ENCODE measurements at places on chromosomes 13 and 19.

DNA sequence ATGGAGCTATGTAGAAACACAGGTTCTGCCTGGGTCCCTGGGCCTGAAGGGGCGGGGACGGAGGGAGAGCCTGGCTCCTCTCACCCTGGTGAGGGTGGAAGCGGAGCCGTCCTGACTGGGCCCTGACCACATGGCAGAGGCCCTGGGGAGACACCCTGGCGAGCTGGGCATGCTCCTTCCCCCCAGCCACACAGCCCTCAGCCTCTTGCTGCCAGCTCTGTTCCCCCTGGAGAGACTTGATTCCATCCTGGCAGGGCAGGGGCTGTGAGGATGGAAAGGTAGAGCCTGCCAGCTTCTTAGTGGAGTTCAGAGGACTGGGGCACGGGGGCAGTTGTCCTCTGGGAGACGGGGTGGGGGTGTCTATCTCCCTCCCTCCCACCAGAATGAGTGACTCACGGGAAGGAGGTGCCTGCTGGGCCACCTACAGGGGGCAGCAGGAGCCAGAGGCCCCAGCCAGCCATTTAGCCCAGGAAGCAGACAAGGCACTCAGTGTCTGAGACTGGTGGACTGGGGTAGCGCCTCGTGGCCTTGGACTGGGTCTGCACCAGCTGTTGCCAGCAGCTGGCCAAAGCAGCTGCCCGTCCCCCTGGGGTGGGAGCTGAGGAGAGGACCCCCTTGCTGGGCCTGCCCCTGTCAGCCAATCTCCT lies 22.8 kb upstream of the RNF17 start:
- DNase-seq: no peak

- no peak for DNase-seq
These were observed 444.8 kb downstream of the FOXO1 start for GRCh38 chr13:40221460-40222201.

GRCh38 chr19:38266981-38267597 lies 2.7 kb downstream of the SPINT2 start:
- DNase-seq: no peak

DNA sequence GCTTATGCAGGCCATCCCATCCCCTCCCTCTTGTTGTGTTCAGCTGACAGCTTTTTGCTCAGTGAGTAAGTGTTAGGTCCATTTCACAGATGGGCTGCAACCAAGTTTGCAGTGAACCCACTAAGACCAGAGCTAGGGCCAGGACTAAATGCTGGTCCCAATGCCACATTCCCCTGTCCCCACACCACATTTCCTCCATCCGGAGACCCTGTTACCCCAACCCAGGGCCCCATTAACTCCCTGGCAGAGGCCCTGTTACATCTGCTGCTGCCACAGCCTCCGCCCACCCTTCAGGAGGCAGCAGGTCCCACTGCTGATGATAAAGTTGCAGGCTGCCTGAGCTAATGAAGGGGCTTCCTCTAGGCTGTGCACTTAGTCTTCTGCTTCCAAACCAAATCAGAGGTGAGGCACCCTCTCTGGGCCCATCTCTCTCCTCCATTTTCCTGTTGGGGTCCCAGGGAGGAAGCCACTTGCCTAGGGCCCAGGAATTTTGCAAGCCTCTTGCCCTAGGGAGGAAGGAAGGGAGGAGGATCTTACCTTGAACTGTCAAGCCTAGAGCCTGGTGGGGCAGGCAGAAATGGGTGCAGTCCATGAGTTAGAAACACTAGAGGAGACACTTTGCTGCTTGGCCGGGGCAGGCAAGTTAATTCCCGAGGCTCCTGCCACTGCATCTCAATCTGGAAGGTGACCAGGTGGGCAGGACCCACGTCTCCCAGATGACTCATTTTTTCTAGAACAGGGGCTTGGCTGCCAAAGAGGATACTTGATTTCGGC lies 3.4 kb upstream of the USF2 start:
- no peak for DNase-seq

DNA sequence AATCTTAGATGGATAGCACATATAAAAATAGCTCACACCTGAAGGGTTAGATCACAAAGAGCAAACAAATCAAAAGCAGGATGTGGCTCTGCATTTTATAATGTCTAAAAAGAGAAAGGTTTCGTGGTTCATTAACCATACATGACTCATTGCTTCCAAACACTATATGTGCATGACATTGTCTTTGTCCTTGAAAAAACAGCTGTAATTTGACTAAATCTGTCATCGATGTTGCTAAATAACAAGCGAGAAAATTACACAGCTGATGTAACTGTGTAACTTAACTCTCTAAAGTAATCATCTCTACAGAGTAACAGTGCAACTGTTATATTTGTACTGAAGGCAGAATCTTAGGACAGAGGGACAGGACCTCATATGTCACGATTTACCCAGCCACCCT lies 383.1 kb upstream of the GPC6 start:
- DNase-seq: peak; percentile 41

DNA sequence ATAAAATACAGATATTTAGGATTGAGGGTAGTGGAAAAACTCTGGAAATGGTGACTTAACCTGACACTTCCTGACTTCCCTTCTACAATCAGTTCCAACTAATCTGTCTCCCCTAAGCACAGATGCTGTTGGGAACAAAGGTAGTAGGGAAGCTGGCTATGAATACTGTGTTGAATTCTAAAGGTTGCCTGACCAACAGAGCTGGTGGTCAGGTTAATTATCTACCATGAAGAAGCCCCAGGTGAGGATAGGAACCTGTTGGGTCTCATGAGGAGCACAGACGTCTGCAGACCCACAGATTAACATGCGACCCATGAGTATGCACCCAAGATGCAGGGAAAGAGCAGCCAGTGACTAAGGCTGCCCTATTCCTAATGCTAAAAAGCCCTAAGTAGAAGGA lies 172.3 kb downstream of the DIAPH3 start:
- no peak for DNase-seq

DNA sequence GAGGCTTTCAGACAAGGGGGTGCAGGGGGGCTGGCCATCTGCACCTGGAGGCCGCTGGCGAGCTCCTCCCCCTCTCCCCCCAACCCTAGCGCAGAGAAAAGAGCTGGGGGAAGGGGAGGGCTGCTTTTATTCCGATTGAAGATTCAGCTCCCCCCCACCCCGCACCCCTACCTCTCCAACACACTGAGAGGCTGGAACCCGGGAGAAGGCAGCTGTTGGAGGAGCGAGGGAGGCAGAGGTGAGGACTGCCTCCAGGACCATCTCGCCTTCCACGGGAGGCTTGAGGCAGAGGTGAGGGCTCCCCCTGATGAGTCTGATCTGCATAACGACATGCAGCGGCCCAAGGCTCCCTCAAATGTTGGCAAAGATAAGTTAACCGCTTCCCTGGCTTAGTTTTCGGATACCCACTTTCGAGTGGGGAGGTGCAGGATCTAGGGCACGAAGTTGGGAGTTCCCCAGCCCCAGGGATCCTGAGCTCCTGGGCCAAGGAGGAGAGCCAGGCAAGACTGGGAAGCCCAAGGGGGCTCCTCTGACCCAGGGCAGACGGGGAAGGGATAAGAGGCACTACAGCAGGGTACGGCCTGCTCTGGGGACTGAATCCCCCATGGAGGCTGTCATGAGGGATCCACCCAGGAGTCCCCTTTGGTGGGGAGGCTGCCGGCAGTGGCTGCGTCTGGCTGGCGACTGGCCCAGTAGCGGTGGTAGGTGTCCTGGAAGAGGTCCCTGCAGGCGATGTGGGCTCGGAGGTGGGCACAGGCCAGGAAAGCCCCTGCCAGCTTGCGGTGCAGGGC lies 1.2 kb upstream of the NUMBL start:
- no peak for DNase-seq

DNA sequence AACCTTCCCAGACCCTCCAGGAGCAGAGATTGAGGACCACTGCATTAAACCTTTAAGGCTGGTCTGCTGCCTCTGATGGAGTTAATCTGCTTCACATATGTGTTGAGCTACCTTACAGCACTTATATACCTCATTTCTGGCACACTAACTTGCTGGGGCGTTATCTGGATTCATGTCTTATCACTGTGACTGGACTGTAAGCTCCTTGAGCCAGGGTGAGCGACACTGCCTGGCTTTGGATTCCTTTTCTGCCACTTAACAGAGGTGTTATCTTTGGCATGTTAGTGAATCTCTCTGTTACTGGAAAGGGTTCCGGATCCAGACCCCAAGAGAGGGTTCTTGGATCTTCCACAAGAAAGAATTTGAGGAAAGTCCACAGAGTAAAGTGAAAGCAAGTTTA lies 69.8 kb upstream of the RGCC start:
- DNase-seq: no peak

DNA sequence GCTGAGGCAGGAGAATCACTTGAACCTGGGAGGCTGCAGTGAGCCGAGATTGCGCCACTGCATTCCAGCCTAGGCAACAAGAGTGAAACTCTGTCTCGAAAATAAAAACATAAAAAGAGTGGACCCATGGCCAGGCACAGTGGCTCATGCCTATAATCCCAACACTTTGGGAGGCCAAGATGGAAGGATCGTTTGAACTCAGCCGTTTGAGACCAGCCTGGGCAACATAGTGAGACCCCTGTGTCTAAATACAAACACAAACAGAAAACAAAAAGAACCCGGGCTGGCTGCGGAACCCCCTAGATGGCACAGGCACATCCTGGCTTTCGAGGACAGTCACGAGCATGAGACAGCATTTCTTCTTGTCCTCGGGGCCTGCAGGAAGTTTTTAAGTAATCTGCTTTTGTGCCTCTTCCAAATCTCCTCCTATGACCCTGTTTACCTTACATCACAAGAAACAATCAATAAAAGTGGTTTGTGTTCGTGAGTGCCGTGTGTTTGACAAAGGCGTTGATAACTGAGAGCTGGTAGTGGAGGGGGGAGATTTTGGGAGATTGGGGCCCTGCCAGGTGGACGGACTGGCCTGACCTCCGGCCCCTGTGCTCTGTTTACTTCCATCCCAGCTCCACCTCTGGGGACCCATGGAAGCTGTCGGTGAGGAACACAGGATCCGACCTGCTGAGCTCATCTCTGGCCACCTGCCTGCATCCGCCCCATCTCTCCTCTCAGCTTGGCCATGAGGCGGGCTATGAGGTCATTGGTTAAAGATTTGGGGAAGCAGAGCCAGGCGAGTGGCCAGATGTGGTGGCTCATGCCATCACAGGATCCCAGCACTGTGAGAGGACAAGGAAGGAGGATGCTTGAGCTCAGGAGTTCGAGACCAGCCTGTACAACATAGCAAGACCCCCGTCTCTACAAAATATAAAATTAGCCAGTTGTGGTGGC lies 5.9 kb upstream of the GDF15 start:
- DNase-seq: no peak

- DNase-seq: no peak
These were observed 1.5 kb upstream of the TRAPPC5 start for GRCh38 chr19:7678971-7679751.

- no peak for DNase-seq
These were observed 3.5 kb upstream of the OBI1 start for GRCh38 chr13:78662467-78662866.

- DNase-seq: no peak
These were observed 27.0 kb downstream of the POMP start for GRCh38 chr13:28685892-28686291.

DNA sequence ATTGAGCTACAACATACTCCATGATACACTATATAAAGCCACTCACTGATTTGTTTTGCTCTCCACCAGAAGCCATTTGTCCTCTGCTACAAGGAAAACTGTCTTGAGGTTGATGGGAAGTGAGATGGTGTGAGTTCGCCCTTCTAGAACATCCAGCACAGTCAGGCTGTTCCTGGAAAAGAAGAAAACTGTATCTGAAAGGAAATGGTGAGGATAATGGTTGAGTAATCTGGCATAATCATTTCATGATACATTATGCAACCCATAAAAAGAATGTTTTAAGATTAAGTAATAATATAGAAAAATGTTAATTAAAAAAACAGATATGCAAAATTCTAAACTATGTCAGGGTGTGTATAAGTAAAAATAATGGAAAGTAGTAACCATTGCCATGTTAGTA lies 233.9 kb downstream of the RGCC start:
- no peak for DNase-seq

DNA sequence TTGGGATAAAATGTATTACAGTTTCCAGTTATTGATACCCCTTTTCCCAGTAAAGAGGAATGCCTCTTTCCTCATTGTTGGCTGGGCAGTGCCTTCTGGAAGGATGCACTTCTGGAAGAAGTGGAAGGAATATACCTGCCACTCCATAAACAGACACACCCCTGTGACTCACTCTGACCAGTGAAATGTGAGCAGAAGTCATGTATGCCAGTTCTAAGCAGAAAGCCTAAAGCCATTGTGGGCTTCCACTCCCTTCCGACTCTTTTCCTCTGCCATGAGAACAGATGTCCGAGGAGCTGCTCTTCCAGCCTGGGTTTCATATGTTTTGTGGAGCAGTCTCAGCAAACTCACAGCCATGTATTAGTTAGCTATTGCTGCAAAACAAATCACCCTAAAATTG lies 166.1 kb upstream of the SERP2 start:
- no peak for DNase-seq

- no peak for DNase-seq
These were observed 30.8 kb downstream of the RGCC start for GRCh38 chr13:41488124-41488523.

- no peak for DNase-seq
These were observed 1.2 kb upstream of the DMWD start for GRCh38 chr19:45793876-45794275.

DNA sequence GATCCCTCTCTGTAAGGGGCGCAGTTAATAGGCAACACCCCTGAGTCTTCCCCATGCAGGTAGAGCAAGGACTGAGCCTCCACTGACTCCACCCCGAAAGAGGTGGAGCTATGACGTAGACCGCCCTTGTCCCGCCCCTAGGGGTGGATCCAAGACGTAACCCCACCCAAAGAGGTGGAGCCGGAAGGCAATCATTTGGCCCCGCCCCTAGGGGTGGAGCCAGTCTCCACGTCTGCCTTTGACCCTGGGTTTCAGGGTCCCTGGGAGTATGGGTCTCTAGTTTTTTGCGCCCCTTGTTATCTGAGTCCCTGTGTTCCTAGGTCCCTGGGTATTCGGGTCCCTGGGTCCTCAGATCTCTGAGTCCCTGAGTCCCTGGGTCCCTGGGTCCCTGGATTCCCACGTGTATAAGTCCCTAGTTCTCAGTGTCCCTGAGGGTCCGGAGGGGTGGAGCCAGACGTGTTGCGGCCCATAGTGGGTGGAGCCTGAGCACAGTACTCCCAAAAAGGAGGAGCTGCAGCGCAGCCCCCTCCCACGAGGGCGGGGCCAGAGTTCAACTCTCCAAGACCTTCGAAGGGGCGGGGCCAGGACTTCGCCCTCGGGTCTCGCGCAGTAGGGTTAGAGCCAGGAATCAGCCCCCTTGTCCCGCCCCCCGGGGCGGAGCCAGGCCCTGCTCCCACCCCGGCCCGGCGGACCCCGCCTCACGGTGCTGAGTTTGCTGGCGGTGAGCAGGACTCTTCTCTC lies 5.3 kb downstream of the DENND1C start:
- no peak for DNase-seq

DNA sequence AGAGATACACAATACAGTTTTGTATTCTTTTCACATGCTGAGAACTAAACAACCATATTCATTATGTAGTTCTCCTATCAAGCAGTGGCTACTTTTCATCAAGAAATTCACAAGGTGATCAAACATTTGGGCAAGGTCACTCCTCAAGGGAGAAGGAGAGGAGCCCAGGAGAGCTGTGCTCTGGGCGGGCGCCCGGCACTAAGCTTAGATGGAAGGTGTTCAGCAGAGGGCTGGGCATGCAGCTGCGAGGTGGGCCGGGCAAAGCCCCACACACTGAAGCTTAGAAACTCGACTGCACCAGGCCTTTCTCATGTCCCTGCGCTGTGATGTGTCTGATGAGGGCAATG lies 30.4 kb upstream of the SPACA7 start:
- no peak for DNase-seq

Measured in NCI-H1092 (cell line).